Left ventricle myocardium inferior (tissue), 1 donor: ENCODE measurements at places on chromosomes 2 and 18. TPM values are rescaled to one million over a fixed set of nuclear protein-coding genes. Genes with fewer than 3 reads are reported as not detected.

- no peak overlapping the region for H3K4me3 ChIP-seq
- peaks cover 17% of the 10 kb centered on the region for H3K4me1 ChIP-seq
- H3K27ac ChIP-seq: no peak overlapping the region
- H3K36me3 ChIP-seq: no peaks in the 10 kb centered on the region
Observed at GRCh38 chr18:37438417-37439180, 127.0 kb downstream of the CELF4 start.

- peaks cover 41% of the 10 kb centered on the region for H3K36me3 ChIP-seq
- no peaks in the 10 kb centered on the region for H3K27me3 ChIP-seq
- H3K4me1 ChIP-seq: peaks cover 45% of the 10 kb centered on the region
- H3K27ac ChIP-seq: peak overlapping the region; percentile 52
- H3K4me3 ChIP-seq: no peak overlapping the region
Observed at GRCh38 chr2:241224018-241224850, 35.8 kb downstream of the ANO7 start.

DNA sequence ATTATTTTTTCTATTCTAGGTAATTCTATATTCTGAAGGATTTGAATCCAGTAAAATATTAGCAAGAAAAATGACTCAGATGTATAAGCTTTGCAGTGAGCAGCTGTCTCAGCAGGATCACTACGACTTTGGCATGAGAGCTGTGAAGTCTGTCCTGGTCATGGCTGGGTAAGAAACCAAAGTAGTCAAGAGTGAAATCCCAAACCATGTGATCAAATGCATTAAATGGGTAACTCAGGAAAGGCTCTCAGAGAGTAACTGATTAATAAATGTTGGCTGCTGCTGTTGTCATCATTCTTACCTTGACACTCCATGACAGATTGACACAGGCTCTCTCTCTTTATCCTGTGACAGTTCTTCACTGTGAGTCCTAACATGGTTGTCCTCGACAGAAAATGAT is 124.1 kb downstream of the DNAH6 start:
- no peak overlapping the region for H3K4me3 ChIP-seq
- no peaks in the 10 kb centered on the region for H3K4me1 ChIP-seq
- no peak for DNase-seq
- no peak overlapping the region for H3K27ac ChIP-seq
- no peaks in the 10 kb centered on the region for H3K36me3 ChIP-seq
- no peaks in the 10 kb centered on the region for H3K27me3 ChIP-seq

GRCh38 chr2:9100080-9100876 is 96.8 kb upstream of the MBOAT2 start:
- no peak for DNase-seq
- H3K27me3 ChIP-seq: no peaks in the 10 kb centered on the region
- H3K4me1 ChIP-seq: peaks cover 23% of the 10 kb centered on the region
- H3K4me3 ChIP-seq: no peak overlapping the region

Gene ZAP70
- 0.55 TPM for total RNA-seq

Gene ST8SIA3
- not detected for total RNA-seq

DNA sequence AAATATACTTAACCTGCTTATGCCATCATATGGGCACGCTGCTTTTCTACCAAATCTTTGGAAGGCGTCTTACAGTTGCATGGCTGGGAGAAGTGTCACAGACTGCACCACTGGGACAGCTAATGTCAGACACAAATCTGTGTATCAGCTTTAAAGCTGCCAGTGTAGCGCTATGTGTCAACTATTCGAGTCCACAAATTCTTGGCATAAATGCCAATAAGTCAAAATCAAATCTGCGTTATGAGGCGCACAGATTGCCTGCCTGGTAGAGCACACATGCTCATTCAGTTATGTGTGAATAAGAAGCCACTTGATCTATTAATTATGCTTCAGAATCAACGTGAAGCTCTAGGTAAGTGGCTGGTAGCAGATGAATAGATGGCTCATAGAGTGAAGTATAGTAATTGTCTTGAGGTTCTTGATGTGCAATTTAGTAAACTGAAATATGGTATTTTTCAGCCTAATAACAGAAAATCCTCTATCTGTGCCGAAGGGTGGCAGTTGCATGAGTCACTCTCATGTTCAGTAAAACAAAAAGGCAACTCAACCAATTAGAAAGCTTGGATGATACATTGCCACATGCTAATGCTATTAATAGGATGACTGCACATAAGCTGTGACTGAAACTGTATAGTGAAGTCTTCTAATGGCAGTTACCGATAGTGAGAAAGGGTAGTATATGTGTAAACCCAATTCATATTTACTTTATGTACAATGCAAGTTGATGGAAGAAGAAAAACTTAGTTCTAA is 52.0 kb downstream of the DCC start:
- no peaks in the 10 kb centered on the region for H3K27me3 ChIP-seq
- H3K27ac ChIP-seq: no peak overlapping the region
- no peaks in the 10 kb centered on the region for H3K4me1 ChIP-seq
- no peak overlapping the region for H3K4me3 ChIP-seq
- no peaks in the 10 kb centered on the region for H3K36me3 ChIP-seq
- no peak for DNase-seq

DNA sequence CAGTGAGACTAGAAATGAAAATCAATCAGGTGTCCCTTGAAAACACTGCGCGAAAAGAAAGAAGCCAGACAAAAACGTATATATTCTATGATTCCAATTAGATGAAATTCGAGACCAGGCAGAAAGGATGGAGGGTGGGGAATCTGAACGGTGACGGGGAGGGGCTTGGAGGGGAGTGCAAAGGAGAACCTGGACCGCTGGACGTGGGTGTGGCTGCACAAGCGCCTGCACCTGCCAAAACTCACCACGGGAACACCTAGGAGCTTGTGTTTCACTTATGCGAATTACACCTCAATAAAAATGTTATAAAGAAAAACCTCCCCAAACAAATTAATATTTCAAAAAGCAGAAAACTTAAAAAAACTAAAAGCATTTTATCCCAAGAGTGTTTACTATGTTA is 21.9 kb downstream of the THAP4 start:
- no peak overlapping the region for H3K4me3 ChIP-seq
- no peak for DNase-seq
- no peaks in the 10 kb centered on the region for H3K27me3 ChIP-seq
- H3K27ac ChIP-seq: no peak overlapping the region
- H3K36me3 ChIP-seq: no peaks in the 10 kb centered on the region

DNA sequence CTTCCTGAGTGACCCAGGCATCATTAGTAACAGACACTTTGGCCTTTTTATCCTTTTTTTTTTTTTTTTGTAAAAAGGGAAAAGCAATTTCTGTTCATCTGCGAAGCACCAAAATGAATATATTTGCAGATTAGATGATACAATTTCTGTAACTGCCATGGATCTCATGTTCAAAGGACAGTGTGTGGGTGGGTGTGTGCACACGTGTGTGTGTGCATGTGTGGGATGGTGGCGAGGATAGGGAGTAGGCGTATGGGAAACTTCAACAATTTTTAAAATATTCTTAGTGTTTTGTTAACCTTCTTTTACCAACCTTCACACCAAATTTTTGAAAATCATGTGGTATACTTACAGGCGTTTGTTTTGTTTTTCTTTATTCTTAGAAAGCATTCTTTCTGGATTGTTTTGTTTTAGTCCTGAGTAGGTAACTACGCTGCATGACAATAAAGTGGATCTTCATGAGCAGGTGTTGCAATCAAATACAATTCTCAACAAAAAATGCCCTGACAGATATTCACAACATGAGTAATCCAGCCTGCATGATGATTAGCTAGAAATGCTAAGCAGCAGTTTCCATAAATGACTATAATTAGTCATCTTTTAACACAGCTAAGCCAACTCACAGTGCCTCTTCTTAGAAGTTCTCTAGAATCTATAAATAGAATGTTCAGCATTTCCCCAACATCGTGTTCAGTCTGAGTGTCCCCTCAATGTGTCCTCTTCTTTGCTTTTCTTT is 53.5 kb upstream of the RMDN2 start:
- H3K4me1 ChIP-seq: peaks cover 87% of the 10 kb centered on the region
- no peak for DNase-seq
- H3K4me3 ChIP-seq: no peak overlapping the region
- no peaks in the 10 kb centered on the region for H3K36me3 ChIP-seq
- H3K27ac ChIP-seq: peak overlapping the region; percentile 47

GRCh38 chr2:157480182-157480961 is 36.5 kb upstream of the CYTIP start:
- peaks cover 20% of the 10 kb centered on the region for H3K4me1 ChIP-seq
- peak; percentile 82 for DNase-seq
- no peak overlapping the region for H3K4me3 ChIP-seq

DNA sequence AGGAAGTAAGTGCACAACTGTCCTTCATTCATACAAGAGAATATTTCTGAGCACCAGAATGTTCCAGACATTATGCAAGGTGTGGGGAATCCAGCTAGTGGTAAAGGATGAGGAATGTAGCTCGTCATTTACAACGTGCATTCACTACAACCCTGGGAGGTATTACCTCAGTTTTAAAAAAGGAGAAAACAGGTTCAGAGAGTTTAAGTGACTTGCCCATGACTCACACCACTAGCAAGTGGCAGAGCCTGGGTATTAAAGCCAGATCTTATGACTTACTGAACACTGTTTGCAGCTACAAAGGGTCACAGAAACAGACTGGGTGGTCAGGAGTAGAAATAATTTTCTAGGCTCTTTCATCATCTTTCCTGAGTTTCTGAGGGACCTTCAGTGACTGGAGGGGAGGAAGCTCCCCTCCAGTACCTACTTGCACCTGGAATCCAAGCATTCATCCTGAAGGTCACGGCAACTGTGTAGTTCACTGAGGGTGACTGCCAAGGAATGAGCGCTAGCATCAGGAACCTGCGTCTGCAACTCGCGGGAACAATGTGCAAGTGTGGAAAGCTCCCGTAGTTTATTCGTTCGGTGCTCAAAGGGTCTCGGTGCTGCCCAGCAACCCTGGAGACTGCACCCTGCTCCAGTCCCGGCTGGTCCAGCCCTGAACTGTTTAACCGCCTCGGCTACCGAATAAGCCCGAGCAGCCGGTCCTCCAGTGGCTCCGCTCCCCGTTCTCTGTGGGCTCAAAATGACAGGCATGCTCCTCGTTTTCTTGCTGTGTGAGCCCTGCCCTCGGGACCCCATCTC is 647 bp downstream of the CCDC121 start:
- DNase-seq: no peak
- H3K4me3 ChIP-seq: peak overlapping the region; percentile 85
- peaks cover 40% of the 10 kb centered on the region for H3K36me3 ChIP-seq
- H3K27ac ChIP-seq: peak overlapping the region; percentile 82

Gene PJVK
- 0.91 TPM for total RNA-seq

DNA sequence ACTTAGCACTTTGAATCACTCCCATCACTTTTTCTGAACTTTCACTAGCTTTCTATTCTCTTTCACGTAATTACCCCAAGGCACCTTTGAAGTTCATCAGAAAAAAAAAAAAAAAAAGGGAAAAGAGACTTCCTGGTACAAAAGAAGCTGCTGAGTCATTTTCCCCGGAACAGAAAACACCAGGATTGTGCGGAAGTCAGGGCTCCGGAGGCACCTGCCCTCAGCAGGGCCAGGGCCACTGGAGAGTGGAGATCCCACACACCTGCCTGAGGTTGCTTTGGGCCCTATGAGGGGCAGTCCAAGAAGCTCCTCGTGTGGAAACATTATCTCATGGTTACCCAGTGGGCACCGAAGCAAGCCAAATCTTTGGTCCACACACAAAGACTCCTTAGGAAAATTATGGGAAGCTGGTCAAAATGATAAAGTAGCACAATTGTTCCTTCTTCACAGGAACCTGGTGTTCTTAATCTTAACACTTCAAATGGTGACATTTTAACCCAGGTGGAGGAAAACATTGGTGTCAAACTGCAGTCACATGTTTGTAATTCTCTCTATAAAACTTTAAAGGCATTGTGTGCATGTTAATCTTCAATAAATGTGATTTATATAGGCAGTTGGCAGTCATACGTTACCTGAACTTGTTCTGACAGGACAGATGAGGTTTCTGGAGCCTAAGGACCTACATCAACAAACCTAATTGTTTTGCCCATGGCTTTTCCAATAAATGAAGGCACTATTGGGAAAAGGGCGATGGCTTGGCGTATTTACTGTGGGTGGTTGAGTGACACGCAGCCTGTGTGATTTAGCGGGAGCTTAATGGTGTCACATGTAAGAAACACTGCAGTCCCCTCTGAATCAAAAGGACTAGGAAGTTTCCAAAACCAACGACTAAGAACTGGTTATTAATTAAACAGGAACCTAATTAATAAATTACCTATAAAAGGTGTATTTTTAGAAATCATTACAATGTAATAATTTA is 23.4 kb upstream of the FAM110C start:
- no peak overlapping the region for H3K4me3 ChIP-seq
- no peaks in the 10 kb centered on the region for H3K36me3 ChIP-seq
- H3K4me1 ChIP-seq: no peaks in the 10 kb centered on the region

GRCh38 chr2:7400628-7401027 is 483.4 kb downstream of the RNF144A start:
- no peaks in the 10 kb centered on the region for H3K4me1 ChIP-seq
- no peak for DNase-seq
- peaks cover 50% of the 10 kb centered on the region for H3K27me3 ChIP-seq

DNA sequence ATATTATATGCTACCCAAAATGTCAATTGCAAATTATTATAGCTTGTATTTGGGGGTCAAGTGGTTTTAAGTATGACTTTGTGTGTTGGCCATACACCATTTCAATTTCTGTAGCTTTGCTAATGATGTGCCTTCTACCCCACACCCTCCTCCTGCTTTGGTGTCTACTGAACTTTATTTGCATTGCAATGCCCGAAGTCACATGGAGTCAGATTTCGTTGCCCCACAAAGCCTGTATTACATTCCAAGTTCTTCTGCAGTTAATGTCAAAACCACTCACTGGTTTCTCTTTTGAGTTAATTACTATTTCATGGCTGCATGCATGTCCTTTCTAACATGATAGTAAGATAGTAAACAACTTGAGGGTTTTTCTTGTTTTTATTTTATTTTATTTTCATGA is 528.9 kb downstream of the RIT2 start:
- no peaks in the 10 kb centered on the region for H3K4me1 ChIP-seq
- H3K4me3 ChIP-seq: no peak overlapping the region
- no peak overlapping the region for H3K27ac ChIP-seq

GRCh38 chr2:98895901-98896300 is 40.1 kb downstream of the CRACDL start:
- H3K4me3 ChIP-seq: no peak overlapping the region
- no peak for DNase-seq
- H3K36me3 ChIP-seq: no peaks in the 10 kb centered on the region
- no peak overlapping the region for H3K27ac ChIP-seq

Gene OST4
- total RNA-seq: 354 TPM

- DNase-seq: peak; percentile 30
- peaks cover 21% of the 10 kb centered on the region for H3K27me3 ChIP-seq
- H3K36me3 ChIP-seq: no peaks in the 10 kb centered on the region
Observed at GRCh38 chr2:185738679-185739472, at the start of gene FSIP2. Gene FSIP2 (plus strand): TSS chr2:185738804. CDS start chr2:185738895, 91 bp downstream.

DNA sequence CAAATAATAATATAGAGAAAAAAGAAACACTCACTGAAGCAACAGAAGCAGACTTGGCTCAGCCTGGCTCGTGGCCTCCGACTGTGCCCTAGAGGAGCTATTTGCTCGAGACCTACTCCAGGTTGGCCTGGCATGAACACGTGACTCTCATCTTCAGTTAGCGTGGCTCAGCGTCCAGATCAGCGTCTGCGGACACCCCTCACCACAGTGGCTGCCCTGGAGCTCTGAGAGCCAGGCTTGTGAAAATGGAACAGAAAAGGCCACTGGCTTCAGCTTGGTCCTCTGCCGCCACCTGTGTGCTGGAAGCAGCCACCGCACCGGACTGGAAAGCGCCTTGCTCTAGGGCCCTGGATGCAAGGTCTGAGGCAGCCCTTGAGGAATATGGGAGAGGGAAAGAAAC is 1184.0 kb upstream of the GYPC start:
- no peak overlapping the region for H3K27ac ChIP-seq
- no peak for DNase-seq
- H3K4me3 ChIP-seq: no peak overlapping the region
